ENCODE measurements at places on chromosomes 6 and 20. TPM values are rescaled to one million over a fixed set of nuclear protein-coding genes. Genes with fewer than 3 reads are reported as not detected.

DNA sequence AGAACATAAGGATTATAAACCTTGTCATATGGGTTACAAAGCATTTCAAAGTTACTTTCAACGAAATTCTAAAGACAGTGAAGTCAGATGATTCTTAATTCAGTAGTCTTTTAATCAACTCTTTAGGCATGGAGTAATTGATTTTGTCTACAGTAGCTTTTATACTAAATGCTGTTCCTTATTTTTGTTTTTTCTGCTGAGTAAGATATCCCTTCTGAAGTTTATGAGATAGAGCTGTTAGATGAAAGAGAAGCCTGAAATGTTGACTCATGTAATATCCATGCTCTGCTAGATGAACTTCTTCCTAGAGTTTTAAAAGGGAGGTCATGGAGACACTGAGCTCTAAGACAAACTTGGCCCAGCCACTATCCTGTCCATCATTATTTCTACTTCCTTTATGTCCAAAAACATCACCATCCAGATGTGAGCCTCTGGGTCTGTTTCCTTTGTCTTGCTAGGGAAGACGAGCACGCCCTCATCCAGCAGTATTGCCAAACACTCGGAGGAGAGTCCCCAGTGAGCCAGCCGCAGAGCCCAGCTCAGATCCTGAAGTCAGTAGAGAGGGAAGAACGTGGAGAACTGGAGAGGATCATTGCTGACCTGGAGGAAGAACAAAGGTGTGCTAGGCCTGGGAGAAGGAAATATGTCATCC is 550.3 kb downstream of the UTRN start:
- DNase-seq = no peak

DNA sequence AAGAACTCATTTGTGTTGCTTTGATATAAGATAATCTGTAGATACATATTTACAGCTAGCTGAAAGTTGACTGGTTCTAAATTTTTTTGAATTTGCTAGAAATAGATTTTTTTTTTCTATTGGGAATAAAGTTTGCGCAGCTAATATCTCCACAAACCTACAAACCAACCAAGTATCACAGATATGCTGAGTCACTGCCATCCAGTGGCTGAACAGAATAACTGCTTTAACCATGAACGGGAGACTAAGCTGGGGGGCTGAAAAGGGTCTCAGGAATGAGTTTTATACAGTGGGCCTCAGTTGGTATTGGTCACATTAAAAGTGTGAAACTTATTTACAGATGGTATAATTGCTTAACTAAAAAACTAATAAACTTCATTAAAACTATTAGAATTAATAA is 326.7 kb upstream of the CNR1 start:
- DNase-seq = peak; percentile 34

GRCh38 chr6:146543940-146544615 is 445 bp downstream of the RAB32 start:
- DNase-seq = peak; percentile 33

GRCh38 chr20:33925867-33926266 is 67.8 kb upstream of the RALY start:
- no peak for DNase-seq

DNA sequence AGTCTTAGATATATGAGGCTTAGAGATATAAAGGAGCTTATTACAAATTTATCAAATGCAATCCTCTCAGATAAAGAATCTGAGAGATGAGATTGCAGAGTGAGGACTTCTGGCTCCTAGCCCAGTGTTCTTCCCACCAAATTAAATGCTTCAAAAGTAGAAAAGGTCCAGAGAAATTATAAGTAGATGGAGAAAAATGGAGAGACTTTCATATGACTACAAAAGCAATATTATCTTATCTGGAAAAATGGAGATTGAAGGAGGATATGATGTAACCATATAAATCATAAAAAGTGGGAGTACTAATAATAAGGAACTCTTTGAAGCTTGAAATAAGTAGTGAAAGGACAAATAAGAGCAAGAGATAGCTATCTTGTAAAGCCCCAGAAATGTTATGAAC is 2.8 kb downstream of the KCTD20 start:
- DNase-seq = no peak

The POU5F1 gene
- total RNA-seq = not detected

GRCh38 chr6:133774356-133774755 is 114.6 kb upstream of the TCF21 start:
- no peak for DNase-seq

DNA sequence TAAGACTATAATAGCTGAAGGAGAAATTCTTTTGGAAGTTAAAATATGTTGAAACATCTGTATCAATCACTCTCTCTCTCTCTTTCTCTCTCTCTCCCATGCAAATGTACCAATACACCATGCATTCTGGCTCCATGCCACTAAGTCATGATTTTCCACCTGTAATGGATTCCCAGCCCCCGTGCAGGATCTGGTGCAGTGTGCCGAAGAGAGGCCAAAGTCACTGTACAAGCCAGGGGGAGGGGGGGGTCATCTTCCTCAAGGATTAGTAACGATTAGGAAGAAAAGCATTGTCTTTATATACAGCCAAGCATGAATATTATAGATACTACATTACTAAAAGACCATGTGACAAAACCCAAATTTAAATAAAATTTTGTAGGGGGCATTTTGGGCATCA is 725.1 kb downstream of the KIF16B start:
- no peak for DNase-seq

DNA sequence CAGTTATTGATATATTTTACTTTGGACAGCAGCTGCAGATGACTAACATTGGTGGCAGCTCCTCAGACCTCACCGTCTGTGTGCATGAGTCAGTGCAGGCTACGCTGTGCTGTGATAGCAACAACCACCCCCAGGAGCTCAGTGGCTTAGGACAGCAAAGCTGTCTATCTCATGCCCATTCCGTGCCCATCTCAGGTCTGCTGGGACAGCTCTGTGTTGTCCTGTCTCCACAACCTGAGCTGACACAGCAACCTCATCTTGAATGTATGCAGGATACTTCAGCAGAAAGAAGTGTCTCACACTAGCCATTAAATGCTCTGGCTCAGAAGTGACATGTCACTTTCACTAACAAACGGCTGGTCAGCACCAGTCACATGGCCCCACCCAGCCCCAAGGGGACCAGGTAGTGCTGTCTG is 47.7 kb downstream of the BANF2 start:
- no peak for DNase-seq

- DNase-seq = no peak
These were observed 174.1 kb downstream of the CARMIL1 start for GRCh38 chr6:25453288-25453687.

The SUMO4 gene
- total RNA-seq = not detected

GRCh38 chr6:116385459-116385802 is 14.7 kb downstream of the DSE start:
- DNase-seq = no peak

The RNF144B gene
- total RNA-seq = under 0.01 TPM

The COX4I2 gene
- total RNA-seq = not detected

- DNase-seq = no peak
These were observed 549.4 kb upstream of the SYNCRIP start for GRCh38 chr6:86192123-86192522.

DNA sequence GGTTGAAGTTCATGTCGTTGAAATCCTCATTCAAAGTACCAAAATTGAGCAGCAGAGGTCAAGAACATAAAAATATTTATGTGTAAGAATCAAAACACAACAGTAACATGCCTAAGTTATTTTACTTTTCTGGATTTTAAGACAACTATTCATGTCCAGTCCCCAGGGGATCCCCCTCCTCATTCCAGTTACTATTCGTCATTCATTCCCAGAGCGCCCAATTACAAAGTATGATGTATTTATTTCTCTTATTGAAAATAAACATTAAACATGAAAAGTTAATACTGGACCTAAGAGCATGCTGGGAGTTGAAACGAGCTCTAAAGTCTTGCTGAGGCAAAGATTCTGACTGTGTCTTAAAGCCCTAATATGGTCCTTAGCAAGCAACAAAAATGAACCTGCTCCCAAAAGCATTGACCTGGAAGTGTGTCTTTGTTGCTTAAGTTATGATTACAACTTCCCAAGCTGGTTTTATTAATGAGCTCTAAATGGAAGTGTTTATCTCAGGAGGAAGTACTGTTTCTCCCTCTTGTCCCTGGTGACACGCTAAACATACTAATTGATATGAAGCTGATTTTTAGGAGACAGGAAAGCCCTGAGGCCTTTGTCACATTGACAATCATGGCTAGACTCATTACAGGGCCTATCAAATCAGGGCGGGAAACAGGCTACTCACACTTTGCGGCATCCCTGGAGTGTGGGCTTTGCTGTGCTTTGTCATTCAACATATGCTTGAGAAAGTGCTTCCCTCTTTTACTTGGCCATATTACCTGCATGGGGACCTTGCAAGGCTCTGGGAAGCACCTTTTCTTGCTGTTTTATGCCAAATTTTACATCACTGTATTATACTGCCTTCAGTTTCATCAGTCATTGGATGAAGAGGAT is 192.2 kb upstream of the DTNBP1 start:
- no peak for DNase-seq

- DNase-seq = no peak
These were observed 132.7 kb upstream of the GMDS start for GRCh38 chr6:2378046-2378657.

- no peak for DNase-seq
These were observed 116.7 kb downstream of the JPH2 start for GRCh38 chr20:44070139-44070900.

DNA sequence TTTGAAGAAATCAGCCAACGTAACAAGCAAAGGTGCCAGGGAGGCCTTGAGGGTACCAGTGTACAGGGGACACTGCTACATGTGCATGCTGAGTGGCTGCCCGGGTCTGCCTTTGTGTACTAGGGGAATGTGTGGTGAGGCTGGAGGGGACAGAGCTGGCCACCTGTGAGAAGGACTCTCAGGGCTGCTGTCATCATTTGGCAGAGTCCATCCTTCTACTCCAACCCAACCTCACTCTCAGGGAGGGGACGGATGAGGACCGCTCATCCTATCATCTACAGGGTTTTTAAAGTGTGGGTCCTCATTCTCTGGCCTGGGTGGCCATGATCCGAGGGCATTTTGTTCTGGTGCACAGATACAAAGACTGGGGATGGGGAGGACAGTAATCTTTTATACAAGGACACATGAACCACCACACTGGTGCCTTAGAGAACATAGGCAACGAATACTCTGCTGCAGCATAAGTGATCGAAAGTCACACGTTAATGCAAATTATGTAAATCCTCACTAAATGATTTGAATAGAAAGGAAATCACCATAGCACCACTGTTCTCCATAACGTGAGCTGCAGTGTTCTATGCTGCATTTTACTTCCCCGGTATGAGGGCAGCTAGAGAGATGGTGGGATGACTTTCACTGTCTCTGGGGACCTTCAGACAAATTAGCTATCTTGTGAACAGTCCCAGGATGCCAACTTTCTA is 181.4 kb downstream of the GMPR start:
- no peak for DNase-seq

- no peak for DNase-seq
These were observed 298.5 kb upstream of the JAG1 start for GRCh38 chr20:10972219-10972860.

The KLC4 gene
- 13.8 TPM for total RNA-seq

The ADGRB3 gene
- not detected for total RNA-seq

DNA sequence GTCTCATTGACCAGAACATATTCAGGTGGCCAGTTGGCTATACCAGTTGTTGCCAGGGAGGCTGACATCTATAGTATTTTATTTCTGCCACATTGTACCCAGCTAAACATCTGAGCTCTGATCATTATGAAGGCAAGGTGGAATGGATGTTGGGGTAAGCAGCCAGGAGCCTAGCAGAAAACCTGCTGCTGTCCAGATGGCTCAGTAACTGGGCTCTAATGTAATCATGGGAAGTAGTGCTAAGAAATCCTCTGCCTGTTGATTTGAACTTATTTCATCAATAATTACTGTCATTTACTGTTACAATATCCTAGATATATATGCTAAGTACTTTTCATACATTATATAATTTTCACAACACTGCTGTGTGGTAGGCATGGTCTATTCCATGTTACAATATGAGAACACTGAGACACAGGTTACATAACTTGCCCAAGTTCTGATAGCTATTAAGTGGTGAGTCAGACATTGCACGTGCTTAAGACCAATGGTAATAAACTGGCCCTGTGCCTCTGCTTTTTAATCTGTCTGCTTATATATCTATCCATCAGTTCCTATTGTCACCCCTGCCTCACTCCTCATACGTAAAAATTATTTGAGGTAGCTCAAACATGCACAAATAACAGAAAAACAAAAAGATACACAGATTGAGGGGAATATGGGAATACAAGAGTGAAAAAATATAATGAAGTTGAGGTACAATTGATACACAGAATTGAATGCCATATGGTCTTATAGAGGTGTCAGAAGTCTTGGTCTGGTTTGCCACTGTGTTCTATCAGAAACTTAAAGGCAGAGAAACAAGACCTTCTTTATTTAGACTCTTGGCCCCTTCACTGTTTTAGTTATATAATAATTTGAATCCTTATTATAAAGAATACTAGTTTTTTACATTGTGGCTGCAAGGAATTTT is 25.2 kb downstream of the TBPL1 start:
- peak; percentile 72 for DNase-seq

- peak; percentile 48 for DNase-seq
These were observed 74.9 kb downstream of the FOXO3 start for GRCh38 chr6:108635505-108636226.

All from G401 (cell line).